HS-27A (cell line): ENCODE measurements at places on chromosomes 3 and 15.

DNA sequence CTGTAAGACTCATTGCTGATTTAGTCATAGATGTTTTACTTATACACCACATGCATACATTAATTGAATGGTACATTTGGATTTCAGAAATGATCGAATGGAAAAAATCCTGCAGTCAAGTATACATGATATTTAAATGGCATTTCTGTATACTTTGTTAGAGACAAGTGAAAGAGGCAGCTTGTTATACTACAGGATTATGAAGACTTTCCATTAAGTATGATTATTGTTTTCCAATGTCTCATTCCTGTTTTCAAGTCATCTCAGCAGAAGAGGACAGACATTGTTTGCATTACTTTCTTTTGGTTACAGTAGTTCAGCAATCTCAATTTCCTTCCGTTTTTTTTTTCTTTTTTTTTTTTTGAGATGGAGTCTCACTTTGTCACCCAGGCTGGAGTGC lies 36.6 kb upstream of the DPPA4 start:
- DNase-seq = no peak

DNA sequence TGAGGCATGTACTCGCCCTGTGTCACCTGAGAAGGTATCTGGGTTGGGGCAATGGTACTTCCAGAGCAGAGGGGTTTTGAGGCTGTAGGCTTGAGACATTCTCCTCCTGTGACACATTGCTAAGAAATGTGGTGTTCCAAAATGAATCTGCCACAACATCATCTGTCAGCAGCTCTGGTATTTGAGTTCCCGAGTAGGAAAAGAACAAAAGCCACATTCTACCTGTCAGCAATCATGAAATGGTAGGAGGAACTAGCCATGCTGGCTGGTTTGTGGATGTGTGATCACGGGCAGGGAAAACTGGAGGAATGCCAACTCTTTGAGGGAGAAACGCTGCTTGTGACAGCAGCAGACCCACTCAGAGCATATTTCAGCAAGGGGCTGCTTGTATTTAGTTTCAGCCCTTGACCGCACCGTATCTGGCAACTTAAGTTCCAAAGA lies 579.4 kb upstream of the TBL1XR1 start:
- DNase-seq = peak; percentile 81

DNA sequence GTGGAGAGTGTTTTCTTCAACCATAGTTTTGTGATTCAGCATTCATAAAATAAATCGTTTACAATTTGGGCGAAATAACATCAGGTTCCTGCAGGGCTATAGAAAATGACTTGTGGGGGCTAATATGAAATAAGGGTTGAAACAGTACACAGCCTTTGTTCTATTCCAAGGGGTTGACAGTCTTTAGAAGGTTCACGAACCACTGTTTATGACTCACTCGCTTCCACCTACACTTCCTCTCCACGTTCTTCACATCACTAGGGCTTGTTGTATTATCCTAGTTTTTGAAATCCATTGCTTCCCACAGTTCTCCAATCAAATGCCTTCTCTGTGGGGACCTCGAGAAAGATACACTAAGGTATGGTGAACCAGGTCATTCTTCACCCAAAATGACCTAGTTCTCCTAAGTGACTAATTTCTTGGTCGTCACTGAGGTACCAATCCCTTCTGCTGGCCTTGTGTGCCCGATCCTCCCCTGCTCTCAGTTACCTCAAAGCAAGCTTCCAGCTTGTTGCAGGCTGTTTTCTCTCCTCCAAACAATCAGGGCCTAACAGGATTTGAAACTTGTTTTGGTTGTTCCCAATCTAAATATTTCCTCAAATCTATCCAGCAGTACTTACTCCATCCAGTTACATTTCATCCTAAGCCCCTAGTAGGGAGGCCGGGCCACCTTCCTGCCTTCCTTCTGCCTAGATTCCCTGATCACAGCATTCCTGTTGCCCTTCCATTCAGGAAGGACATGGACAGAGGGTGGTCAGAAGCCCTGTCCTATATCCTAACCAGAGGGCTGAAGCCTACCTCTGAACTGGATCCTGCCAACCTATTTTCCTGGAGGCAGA lies 23.1 kb upstream of the TBL1XR1 start:
- no peak for DNase-seq

- DNase-seq = no peak
Observed at GRCh38 chr3:170976190-170976519, 50.4 kb downstream of the SLC2A2 start.

GRCh38 chr3:87270908-87271700 lies 5.3 kb downstream of the POU1F1 start:
- DNase-seq = no peak

DNA sequence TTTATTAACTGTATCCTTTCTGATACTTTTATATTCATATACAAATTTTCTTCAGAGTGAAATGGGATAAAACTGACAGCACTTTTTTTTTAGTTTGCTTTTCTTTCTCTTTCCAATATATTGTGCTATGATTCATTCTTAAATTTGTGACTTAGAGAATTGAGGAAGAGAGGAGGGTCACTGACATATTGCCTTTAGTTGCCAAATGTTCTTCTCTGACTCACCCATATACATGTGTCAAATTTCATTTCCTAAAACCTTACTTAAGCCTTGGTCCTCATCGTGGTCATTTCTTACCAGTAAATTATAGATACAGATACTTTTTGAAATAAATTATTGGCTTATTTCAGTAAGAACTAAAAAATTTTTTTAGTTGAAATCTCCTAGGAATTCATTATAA lies 53.9 kb downstream of the CLASP2 start:
- DNase-seq = peak; percentile 50

DNA sequence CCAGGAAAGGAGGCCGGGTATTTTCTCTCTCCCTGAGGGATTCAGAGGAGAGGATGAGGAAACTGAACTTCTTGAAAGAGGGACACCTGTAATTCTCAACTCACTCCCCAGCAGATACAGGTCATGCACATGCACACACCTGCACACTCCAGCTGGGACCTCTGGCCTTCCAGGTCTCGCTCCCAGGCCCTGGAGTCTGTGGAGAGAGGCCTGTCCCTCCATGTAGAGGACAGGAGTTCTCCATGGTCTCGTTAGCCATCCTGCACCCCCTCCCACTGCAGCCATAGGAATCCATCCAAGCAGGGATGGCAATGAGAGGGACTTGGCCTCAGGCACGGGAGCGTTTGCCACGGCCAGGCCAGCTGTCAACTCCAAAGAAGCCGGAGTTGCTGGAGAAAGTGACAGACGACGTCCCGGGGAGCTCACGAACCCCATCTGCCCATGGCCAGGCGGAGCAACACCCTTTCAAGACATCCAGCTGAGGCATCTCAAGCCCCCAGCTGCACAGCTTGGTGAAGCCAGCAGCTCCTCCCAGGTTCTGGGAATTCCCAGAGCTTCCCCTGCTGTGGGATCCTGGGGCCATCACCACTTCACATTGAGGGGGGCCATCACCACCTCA lies 223.3 kb downstream of the UACA start:
- DNase-seq = no peak

GRCh38 chr15:36008719-36009118 lies 462.8 kb upstream of the DPH6 start:
- DNase-seq = no peak

DNA sequence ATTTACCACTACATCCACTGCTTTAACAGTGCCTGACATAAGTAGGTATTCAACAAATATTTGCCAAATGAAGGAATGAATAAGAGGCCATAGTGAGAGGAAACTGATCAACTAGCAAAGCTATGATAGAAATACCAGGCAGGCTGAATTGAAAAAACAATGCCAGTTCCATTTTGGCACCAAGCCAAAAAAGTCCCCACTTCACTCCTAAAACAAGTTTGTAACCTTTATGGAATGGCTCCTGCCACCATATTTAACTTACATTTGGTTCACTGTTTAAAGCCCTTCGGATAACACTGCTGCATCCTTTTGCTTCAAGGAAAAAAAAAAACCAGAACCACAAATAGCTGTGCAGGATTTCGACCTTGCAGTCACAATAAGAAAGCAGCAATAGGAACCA lies 166.1 kb downstream of the FRMD5 start:
- DNase-seq = no peak

- DNase-seq = no peak
Observed at GRCh38 chr3:69370901-69371301, 15.0 kb downstream of the FRMD4B start.

- DNase-seq = no peak
Observed at GRCh38 chr15:57796146-57796545, 89.6 kb downstream of the POLR2M start.
